ENCODE measurements at places on chromosomes 12 and 14. TPM values are rescaled to one million over a fixed set of nuclear protein-coding genes. Genes with fewer than 3 reads are reported as not detected.

The HOXC9 gene
- 2.6 TPM for total RNA-seq

The C3AR1 gene
- 39.8 TPM for total RNA-seq

The HHIPL1 gene
- total RNA-seq, result 7.7 TPM

The BEGAIN gene
- total RNA-seq, result 1.6 TPM

The RPGRIP1 gene
- 2.3 TPM for total RNA-seq

The C14orf180 gene
- 0.68 TPM for total RNA-seq

The METAP2 gene
- 55.7 TPM for total RNA-seq

The PTCSC3 gene
- not detected for total RNA-seq

The SLC4A8 gene
- total RNA-seq, result 3.2 TPM

The SRRM4 gene
- 0.88 TPM for total RNA-seq

DNA sequence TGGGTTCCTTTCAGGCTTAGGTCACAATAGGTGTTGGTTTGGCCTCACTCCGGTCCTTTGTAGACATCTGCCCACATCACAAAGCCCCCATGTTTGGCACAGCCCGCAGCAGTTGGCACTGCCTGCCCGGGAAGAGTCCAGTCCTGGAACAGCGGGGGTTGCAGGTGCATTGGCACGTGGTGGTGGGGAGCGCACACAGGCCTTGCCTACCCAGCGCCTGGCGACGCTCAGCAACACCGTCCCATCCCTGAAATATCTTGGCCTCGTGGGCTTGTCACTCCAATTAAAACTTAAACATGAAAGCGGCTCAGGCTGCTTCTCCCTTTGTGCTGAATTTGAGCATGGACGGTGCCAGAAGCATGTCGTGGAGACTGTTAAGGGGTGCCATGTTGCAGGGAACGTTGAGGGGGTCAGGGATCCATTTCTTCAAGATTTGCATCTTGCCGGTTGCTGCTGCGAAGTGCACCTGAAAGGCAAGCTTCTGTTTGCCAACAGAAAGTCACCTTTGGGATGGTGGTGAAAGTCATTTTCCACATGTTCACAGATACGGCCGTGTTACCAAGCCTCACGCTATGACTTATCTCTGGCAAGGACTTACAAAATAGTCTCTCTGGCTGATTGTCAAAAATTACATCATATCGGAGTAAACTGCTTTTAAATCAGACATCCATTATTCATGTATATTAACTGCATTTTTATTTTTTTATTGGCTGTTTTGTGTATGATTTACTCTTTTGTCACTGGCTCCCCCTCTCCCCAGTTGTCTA, 91.5 kb downstream of the FBXW8 start:
- no peak for DNase-seq

GRCh38 chr12:109223211-109223610, 85.9 kb downstream of the FOXN4 start:
- no peak for DNase-seq

DNA sequence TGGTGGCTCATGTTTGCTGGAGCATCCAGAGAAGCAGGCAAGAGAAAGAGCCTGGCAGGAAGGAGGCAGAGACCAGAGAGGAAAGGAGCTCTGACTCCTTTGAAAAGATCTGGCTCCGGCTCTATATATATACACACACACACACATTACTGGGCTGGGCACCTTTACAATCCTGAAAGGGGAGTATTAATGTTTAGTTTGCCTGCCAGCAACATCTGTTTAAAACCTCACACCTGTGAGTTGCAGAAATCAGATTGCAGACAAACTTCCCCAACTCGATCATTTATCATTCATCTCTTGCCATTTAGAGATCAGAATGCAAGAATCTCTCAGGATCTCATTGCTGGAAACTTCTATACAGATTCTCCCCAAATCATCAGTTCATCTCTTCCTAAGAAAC, at the start of gene KRT77:
Gene KRT77, minus strand, starts transcription at position 101 of the 400 bp plus-strand sequence. Its CDS starts 90 bp downstream, at position 11.
- no peak for DNase-seq

DNA sequence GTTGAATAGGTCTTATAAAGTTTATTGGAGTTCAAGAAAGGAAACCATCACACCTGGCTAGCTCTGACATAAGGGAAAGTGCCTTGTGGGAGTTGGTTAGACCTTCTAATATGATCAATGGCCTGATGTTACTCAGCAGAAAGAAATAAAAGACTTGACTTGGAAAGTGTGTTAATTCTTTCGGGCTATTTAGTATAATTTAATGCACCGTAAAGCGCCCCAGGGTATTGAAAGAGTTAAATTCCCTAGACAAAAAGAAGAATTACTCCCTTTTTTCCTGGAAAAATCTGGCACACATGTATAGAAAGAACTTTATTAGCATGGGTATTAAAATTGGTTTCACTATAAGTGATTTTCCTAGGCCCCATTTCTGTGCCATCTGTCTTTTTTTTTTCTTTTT, 1125.7 kb upstream of the FLRT2 start:
- DNase-seq, result no peak

DNA sequence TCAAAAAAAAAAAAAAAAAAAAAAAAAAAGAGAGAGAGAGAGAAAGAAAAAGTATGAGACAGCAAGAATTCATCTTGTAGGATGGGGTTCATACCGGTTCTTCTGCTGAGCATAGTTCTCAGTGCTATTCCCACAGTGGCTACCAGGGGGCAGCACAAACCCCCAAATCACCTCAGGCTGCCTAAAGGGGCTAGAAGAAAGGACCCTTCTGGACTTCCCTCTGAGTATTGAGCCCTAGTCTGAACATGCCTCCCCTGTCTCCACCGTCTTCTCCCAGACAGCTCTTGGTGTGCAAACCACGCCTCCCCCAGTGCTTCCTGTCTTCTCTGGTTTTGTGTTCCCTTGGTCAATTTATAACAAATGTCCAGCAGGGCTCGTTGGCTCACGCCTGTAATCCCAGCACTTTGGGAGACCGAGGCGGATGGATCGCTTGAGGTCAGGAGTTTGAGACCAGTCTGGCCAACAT, 31.3 kb upstream of the SMUG1 start:
- DNase-seq, result peak; percentile 87

- DNase-seq, result no peak
These were observed 29.3 kb upstream of the TMCC3 start for GRCh38 chr12:94679554-94680195.
